Immature natural killer cell (primary cell): ENCODE measurements at places on chromosomes 5 and 9.
A peak's percentile ranks its signal among the peaks of the same experiment; 100 is the strongest.

- H3K36me3 ChIP-seq, result peaks cover 4% of the 10 kb centered on the region
- no peak for DNase-seq
- no peak overlapping the region for H3K4me3 ChIP-seq
- H3K27me3 ChIP-seq, result no peaks in the 10 kb centered on the region
These were observed 326.8 kb downstream of the BNC2 start for GRCh38 chr9:16543686-16544085.

GRCh38 chr5:148951612-148952011, 111.2 kb downstream of the SH3TC2 start:
- peaks cover 1% of the 10 kb centered on the region for H3K27me3 ChIP-seq
- no peak overlapping the region for H3K27ac ChIP-seq
- no peak overlapping the region for H3K4me3 ChIP-seq

GRCh38 chr9:89339807-89340206, 21.5 kb downstream of the SECISBP2 start:
- peaks cover 56% of the 10 kb centered on the region for H3K36me3 ChIP-seq
- H3K27ac ChIP-seq, result no peak overlapping the region
- no peaks in the 10 kb centered on the region for H3K27me3 ChIP-seq
- H3K4me1 ChIP-seq, result no peaks in the 10 kb centered on the region
- DNase-seq, result no peak

DNA sequence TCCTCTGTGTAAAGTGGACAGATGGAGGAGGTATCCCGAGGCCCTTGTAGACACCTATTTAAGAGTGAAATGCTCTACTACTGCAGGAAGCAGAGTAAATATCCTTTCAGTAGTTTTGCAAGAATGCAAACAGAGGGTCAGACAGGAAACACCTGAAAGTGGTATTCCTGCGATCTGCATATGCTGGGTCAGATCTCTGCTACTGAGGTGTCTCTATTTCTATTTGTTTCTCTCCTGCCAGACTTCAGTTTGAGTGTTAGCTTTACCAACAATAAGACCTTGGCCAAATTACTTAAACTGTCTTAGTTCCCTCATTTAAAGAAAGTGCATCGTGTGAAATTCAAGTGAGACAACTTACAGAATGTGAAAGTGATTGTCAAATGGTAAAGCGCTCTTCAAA, 47.6 kb downstream of the JAKMIP2 start:
- peaks cover 2% of the 10 kb centered on the region for H3K27me3 ChIP-seq
- H3K4me3 ChIP-seq, result peak overlapping the region; percentile 34
- peak overlapping the region; percentile 38 for H3K27ac ChIP-seq
- peaks cover 36% of the 10 kb centered on the region for H3K4me1 ChIP-seq

DNA sequence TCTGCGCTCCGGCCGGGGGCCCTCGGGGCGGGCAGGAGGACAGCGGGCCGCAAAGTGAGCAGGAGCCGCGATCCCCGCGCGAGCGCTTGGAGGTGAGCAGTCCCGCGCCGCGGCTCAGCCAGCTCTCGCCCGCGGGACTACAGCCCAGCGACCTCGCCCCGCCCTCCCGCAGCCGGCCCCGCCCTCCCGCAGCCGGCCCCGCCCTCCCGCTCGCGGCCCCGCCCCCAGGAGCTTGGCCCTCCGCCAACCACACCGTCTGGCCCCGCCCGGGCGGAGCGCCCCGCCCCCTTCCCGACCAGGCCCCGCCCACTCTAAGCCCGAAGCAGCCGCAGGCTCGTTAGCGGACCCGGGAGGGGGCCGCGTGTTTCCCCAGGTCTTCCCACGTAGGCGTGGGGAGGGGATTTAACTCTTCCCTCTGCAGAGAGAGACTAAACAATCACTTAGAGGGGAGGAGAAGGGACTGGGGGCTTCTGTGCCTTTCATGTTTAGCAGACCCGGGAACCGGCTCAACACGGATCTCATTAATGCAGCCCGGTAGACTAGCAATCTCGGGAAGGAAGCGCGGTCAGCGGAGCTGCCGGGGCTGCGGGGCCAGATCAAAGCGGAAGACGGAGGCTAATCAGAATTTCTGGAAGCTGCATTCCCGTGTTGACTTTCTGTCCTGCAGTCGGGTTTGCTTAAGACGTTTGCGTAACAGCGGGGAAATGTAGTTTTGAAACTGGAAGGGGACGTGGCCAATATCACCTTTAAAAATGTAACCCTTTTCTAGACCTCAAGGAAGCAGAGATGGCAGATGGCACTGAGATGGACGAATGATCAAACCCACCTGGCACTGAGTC, at the start of gene MYO10:
MYO10 (minus strand) TSS at position 139 of the 839 bp plus-strand sequence. CDS start 480 bp downstream, outside the sequence.
- H3K36me3 ChIP-seq, result no peaks in the 10 kb centered on the region
- DNase-seq, result peak; percentile 12
- H3K4me1 ChIP-seq, result peaks cover 18% of the 10 kb centered on the region

DNA sequence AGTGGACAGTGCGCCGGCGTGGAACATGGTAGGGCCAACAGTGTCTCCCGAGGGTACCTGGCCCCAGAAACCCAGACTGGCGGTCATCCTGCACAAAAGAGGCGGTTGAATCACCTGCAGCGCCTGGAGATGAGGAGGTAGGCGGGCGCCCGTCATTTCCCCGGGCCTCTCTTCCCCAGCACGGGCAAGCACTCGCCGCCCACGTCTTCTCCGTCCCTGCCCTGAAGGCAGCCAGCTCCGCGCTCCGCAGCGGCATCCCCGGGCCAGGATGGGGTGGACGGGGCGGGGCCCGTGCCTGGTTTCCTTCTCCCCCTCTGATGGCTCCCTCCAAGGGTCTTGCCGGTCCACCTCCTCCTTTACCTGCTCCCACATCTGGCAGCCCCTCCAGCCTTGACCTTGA, 27.1 kb upstream of the N4BP3 start:
- H3K36me3 ChIP-seq, result peaks cover 5% of the 10 kb centered on the region
- no peak overlapping the region for H3K4me3 ChIP-seq
- DNase-seq, result no peak
- peaks cover 5% of the 10 kb centered on the region for H3K27me3 ChIP-seq
- H3K27ac ChIP-seq, result no peak overlapping the region
